ENCODE measurements at places on chromosomes 6 and 20. TPM values are rescaled to one million over a fixed set of nuclear protein-coding genes. Genes with fewer than 3 reads are reported as not detected.

DNA sequence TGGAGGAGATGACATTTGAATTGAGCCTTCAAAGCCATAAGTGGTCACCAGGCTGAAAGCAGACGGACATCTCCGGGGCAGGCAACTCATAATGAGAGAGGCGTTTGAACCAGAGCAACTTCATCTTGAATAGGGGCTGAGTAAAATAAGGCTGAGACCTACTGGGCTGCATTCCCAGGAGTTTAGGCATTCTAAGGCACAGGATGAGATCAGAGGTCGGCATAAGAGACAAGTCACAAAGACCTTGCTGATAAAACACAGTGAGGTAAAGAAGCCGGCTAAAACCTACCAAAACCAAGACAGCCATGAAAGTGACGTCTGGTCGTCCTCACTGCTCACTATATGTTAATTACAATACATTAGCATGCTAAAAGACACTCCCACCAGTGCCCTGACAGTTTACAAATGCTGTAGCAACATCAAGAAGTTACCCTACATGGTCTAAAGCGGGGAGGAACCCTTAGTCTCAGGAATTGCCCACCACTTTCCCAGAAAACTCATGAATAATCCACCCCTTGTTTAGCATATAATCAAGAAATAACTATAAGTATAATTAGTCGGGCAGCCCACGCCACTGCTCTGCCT lies 194.7 kb upstream of the SOX4 start:
- no peak for DNase-seq

DNA sequence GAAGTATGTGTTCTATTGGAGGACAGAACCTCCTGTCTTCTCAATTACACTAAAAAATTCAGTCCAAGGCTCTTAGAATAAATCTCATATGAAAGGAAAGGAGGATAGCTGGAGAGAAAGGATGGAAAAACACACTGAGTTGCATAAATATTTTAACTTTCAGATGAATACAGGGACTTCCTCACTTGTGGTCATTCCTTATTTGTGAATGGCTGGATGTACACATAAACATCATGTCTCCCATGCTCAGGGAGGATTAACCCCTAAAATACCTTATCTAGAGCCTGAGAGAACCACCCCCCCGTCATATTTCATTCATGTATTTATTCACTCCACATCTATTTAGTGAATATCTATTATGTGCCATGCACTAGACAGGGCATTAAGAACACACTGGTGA lies 217.6 kb upstream of the CITED2 start:
- no peak for DNase-seq

- DNase-seq: no peak
These were observed 15.3 kb upstream of the ZSCAN23 start for GRCh38 chr6:28458568-28458967.

DNA sequence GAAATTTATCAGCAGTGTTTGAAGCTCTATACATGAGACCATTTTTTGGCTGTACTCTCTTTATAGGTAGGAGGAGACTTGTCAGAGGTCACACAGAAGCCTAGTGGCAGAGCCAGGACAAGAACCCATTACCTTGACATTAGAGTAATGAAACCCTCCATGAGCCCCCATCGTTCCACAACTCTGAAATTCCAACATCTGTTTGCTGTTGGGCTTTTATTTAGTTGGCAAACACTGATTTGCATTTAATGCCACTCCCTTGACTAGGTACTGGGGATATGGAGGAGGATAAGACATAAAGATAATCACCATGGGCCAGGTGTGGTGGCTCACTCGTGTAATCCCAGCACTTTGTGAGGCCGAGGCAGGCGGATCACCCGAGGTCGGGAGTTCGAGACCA lies 1.6 kb downstream of the GSS start:
- no peak for DNase-seq

The BPIFA1 gene
- not detected for total RNA-seq

Data from aorta (tissue), 5 donors.